ENCODE measurements at places on chromosomes 11 and 22.

- DNase-seq: no peak
These were observed 50.9 kb upstream of the YWHAH start for GRCh38 chr22:31893460-31893859.

DNA sequence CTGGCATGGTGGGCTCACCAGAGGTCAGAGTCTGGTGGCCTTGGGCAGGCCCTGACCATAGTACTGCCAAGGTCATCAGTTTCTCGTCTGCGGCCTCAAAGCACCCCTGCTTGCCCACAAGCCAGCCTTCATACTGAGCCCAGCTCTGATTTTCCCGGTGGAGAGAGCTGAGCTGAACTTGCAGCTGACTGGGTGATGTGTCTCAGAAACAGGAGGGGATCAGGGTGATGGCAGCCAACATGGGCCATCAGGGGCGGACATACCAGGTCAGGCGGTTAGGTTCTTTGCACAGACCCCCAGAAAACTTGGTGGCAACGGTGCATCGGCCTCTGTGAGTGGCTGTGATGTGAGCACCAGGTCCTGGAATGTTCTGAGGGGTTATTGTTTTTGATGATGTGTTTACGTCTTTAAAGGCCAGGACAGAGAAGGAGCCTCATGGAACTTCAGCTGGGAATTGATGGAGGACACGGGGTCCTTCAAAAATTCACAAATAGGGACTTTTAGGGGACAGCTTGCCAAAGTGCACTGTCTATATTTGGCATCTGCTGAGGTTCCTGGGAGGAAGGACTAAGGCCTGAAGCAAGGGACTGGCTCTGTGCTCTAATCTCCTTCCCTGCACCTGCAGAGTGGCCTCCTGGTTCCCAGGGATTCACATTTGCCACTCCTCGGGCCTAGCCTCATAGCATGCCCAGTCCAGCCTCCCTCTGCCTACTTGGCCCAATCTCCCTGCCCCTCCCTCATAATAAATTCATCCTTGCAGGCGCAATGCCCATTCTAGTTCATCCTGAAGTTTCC is 131.2 kb downstream of the OSBP2 start:
- no peak for DNase-seq

DNA sequence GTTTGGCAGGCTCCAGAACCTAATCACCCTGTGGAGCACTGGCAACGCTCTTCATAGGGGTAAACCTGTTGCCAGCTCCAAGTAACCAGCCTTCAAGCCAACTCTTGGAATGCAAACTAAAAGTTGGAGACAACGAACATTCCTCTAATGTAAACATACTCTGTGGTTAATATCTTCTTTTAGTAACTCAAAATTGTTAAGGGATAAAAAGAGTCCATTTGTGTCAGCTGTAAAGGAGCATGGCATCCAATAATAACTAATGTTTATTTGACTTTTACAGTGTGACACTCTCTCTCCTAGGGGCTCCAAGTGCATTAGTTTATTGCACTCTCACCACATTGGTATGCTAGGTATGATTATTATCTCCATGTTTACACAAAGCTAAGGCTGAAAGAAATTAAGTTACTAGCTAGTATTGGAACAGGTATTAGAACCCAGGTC is 31.0 kb upstream of the AMOTL1 start:
- no peak for DNase-seq

- no peak for DNase-seq
These were observed 10.2 kb downstream of the RAB38 start for GRCh38 chr11:88164806-88165585.

DNA sequence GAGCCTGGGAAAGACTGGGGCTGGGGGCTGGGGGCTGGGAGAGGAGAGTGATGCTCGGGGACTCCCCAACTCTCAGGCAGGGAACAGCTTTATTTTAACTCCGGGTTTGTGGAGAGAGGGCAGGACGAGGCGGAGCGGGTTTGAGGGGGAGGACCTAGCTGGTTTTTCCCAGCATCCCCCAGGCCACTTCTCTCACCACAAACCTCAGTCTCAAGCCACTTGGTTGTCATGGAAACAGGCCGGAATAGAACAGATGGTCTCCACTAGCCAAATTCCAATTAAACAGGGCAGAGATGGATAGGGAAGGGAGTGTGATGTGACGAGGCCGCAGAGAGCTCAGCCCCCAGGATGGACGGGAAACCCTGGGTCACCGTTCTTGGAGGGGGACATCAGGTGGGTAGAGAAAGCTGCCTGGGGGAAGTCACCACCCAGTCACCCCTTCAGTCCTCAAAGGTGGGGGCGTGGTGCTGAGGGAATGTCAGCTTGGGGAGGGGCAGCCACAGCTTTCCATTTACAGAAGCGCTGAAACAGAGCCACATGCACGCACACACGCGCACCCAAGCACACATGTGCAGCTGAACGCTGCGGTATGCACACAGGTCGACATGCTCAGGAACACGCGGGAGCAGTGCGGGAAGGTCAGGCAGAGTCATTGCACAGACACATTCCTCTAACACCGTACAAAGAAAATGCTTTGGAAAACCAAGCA is 19.2 kb downstream of the NECTIN1 start:
- DNase-seq: no peak

GRCh38 chr11:46345131-46345597 is 2.1 kb upstream of the DGKZ start:
- peak; percentile 87 for DNase-seq

DNA sequence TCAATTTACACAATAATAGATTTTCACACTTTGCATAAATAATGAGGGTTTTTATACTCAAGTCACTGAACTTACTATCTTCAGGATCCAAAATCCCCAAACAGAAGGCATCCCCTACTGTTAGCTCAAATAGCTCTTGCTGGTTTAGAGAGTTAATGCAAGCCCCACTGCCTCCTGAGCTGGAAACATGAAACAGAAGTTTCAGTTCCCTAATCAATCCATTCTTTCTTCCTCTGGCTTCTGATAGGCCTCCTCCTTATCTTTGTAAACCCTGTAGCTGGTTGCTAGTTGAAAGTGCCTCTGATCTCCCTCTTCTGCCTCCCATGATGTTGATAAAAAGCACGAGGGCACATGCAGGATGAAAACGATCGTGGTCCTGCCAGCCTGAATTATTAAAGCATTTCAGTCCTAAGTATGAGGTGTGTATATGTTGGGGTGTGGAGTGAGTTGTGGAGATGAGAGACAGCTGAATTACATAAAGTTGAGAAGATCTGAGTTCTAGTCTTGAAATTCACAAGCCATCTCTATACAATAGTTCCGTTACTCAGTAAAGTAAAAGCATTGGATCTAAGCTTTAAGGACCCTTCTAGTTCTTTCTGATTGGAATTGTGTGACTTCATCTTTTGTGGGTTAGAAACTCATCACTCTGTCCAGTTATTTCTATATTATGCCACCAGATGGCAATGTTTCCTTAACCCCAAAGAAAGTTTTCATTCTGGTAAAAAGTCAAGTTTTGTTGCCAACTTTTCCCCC is 35.0 kb upstream of the EHF start:
- DNase-seq: peak; percentile 67

DNA sequence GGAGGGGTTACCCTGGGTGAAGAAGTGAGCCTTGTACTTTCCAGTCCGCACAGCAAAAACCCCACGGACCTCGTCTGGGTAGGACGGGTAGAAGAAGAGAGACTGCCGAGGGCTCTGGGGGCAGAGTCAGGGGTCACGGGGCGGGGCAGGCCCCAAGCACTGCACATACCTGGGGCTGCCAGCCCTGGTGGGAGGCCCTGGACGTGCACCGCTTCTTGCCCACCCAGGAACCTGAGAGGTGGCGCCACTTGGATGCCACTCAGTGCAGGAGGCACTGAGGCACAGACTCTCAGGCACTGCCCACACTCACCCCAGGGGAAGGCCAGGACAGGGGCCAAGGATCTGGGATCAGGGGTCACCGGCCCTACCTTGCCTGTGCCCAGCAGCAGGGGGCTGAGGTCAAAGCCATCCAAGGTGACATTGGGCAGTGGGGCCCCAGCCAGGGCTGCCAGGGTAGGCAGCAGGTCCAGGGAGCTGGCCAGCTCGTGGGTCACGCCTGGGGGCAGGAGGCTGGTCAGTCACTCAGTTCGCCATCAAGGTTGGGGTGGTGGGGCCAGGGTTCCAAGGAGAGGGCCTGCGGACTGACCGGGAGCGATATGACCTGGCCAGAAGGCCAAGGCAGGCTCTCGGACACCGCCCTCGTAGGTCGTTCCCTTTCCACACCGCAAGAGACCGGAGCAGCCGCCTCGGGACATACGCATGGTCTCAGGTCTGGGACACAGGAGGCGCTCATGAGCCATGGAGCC is 2.2 kb downstream of the ARSA start:
- DNase-seq: no peak

Data from AML-193 (cell line).